ENCODE measurements at places on chromosomes 1 and 21.

GRCh38 chr1:67126111-67126746, 8.5 kb downstream of the C1orf141 start:
- DNase-seq: peak; percentile 19

GRCh38 chr1:232463225-232463624, 166.7 kb downstream of the SIPA1L2 start:
- no peak for DNase-seq

- no peak for DNase-seq
These were observed 76.3 kb downstream of the KRTAP19-8 start for GRCh38 chr21:30962013-30962412.

DNA sequence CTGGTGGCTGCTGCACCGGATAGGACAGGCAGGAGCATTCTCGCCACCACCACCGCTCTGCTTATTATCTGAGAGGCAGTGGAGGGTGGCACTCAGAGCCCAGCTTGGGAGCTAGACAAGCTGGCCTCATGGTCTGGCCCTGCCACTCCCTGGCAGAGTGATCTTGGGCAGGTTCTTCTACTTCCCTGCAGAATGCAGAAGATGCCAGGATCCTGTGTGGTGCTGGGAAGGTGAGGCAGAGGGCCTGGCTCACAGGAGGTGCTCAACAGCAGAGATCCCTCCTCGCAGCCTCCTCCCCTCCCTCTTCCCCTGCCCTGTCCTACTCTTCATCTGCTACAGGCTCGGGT, 60.4 kb downstream of the ARHGEF10L start:
- no peak for DNase-seq

DNA sequence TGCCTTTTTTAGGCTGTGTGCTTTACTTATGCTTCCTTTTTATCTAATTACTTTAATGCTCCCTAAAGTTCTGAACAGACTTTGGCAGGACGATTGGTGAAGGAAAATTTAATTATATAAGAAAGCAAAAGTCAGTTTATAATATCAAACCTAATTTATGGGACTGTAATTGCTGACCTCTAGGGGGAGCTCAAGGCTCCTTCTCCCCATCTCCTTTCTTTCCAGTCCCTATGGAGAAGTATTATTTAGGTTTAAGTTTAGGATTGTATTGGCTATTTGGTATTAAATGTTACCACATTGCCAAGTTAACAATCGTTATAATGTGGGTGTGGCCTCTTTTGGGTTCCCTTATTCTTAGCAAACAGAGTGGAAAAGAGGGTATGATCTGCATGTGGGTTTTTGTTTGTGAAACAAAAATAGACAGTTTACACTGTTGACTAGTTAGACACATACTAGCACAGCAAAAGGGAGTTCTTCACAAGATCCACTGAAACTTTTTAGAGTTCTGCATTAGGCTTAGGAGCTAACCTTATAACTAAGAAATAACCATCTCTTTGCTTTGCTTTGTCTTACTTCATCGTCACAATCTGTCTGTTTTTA, 48.2 kb upstream of the TNFSF4 start:
- DNase-seq: peak; percentile 64

DNA sequence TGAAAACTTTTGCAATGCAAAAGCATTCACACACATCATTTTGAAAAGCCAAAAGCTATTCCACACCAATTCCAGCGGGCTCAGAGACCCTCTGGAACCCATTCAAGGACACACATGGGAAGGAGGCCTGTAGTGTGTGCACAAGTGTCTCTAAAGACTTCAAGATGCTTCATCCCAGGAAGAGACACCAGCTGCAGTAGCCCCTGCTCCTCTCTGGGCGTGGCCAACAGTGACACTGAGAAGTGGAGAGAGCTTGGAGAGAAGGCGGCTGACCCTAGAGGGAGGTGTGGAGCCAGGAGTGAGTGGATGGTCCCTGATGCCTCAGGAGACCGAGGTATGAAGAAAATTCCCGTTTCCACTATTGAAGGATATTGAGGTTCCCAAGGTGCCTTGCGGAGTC, 14.9 kb upstream of the TNNI1 start:
- DNase-seq: peak; percentile 81

DNA sequence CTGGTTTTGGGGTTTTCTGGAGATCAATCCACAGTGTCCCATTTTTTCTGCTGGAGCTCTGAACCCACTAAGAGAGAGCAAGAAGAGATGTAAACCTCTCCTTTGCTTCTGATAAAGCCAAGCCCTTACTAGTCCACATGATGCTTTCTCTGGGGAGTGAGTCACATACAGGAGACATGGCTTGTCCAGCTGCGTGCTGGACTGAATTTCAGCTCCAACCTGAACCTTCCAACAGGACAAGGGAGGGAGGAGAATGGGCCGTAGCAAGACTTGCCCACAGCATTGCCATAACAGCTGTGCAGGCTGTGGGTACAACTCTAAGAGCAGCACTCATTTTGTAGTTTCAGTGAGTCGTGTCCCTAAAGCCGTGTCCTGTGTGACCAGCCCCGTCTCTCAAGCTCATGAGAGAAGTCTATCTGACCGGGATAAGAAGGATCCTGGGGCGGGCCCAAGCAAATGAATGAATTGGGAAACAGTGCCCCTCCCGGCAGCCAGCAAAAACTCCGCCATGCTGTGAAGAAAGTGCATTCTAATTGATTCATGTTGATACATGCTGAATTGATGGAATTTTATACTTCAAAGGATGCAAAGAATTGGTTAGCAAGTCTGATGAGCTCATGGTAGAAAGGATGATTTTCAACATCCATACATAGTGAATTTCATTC, 195.2 kb downstream of the GABPA start:
- peak; percentile 53 for DNase-seq

GRCh38 chr1:40531381-40532061, at the start of gene ZNF684:
ZNF684 (plus strand) TSS chr1:40531637; CDS start chr1:40533167, 1,530 bp downstream.
- peak; percentile 90 for DNase-seq

GRCh38 chr21:24280596-24280995, 1326.7 kb downstream of the MRPL39 start:
- DNase-seq: no peak

- DNase-seq: no peak
These were observed 11.7 kb upstream of the ARHGAP29 start for GRCh38 chr1:94248956-94249688.

DNA sequence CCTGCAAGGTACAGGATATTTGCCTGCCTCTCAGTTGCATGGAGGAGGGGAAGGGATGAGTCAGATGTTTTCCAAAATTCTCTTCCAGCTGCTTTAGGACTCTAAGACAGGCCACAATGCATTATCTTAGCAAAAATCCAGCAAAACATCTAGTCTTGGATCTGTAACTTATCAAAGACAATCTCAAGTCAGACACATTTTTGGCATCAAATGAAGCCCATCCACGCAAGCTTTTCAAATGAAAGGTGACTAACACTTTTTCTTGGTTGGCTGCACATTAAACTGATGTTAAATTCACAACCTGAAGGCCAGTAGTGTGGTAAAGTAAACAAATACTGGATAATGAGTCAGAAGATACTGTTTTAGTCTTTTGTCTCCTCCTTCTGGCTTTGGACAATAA, 21.3 kb downstream of the FAM78B start:
- DNase-seq: no peak

- no peak for DNase-seq
These were observed 44.6 kb downstream of the TOR3A start for GRCh38 chr1:179126338-179127060.

- no peak for DNase-seq
These were observed 25.7 kb downstream of the TESK2 start for GRCh38 chr1:45465277-45465676.

DNA sequence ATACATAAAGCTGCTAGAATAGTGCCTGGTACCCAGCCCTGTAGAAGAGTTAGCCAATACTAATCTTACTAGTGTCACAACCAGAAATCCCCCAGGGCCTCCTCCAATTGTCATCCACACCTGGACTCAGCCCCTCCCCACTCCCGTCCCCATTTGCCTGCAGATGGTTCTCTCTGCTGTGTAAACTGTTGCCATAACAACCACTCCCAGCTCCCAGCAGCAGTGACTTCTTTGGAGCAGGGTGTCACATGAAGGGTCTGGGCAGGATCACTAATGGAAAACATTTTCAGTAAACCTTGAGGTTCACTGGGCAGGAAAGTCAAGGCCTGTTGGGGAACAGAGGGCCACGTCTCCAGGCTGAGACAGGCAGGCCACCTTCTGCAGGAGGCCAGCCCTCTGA, 126.0 kb upstream of the IPO9 start:
- peak; percentile 83 for DNase-seq

DNA sequence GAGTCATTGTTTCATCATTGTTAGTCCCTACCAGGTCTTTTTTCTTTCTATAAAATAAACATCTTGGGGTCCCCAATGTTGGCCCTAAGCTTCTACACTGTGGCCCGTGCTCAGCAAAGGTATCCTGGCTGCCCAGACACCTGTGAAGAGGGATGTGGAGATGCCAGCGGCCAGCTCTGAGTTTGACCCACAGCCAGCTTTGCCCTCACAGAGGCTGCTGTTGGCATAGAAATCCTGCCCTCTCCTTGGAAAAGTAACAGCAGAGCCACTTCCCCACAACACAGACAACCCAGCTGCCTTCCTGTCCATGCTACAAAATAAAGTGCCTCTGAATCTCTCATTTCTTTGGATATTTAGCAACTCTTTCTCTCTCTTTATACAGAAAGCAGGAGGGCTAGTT, 6.0 kb downstream of the TRIM62 start:
- DNase-seq: peak; percentile 3

- DNase-seq: no peak
These were observed 43.5 kb upstream of the MROH9 start for GRCh38 chr1:170891872-170892271.

- no peak for DNase-seq
These were observed 12.8 kb upstream of the IFI44L start for GRCh38 chr1:78607334-78607927.

- no peak for DNase-seq
These were observed 301.7 kb downstream of the OMA1 start for GRCh38 chr1:58244872-58245271.

- no peak for DNase-seq
These were observed 6.7 kb downstream of the RPL5 start for GRCh38 chr1:92838519-92838918.

DNA sequence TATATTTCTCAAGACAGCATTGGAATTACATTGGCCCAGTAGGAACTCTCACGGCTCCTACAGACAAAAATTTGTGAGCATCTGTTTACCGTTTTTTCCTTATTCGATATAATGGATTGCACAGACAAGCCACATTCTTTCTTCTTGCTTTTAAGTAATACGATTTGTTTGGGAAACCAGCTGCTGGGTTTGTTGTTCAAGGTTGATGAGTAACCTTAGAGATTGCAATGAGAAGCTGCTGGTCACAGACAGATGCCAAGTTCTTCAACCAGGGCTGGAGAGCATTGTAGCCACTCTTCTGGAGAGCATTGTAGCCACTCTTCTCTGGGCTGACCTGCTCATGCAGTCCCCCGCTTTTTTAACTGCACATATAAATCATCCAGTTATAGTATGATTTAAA, 1.4 kb upstream of the MIA3 start:
- no peak for DNase-seq

GRCh38 chr21:43318841-43319781, 107.8 kb downstream of the SIK1 start:
- DNase-seq: no peak

GRCh38 chr1:90007979-90008404, 13.1 kb downstream of the ZNF326 start:
- DNase-seq: no peak

DNA sequence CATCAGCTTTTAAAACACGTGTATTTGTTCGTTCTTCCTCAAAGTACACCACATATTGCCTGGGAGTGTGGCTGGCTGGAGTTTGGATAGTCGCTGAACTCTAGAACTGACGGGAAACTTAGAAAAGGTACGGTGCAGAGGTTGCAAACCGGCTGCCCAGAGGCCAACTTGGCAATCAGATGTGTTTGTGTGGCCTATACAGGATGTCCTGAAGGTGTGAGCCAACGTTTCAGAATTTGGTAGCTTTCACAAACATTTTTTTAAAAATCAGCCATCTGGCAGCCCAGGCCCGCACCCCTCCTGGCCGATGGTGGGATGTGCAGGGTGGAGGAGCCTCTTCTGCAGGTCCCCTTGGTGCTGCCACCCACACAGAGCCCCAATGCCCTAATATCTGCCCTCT, 73.6 kb upstream of the SLC25A33 start:
- DNase-seq: peak; percentile 17

GRCh38 chr1:235990330-235990795, 74.5 kb downstream of the NID1 start:
- no peak for DNase-seq

GRCh38 chr1:86552376-86552775, 5.5 kb downstream of the CLCA4 start:
- peak; percentile 8 for DNase-seq

DNA sequence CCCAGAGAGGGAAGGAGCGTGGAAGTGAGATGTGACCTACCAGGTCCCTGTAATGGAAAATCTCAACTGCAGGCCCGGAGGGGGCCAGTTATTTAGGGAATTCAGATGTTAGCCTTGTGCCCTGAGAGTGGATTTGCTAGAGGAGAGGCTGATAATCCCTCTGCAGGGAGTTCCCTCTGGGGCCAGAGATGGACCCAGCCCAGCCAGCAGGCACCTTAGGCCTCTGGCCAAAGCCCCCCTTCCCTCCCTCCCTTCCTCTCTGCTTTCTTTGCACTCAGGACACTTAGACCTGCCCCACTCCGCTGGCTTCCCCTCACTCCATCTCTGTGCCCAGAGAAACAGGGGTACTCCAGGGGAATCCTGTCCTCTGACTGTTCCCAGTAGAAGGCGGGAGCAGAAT, 1.5 kb upstream of the ATP1A2 start:
- DNase-seq: peak; percentile 73

GRCh38 chr1:33367485-33368405, 46.8 kb upstream of the A3GALT2 start:
- DNase-seq: peak; percentile 95

GRCh38 chr1:49356594-49356993, 579.9 kb upstream of the BEND5 start:
- DNase-seq: no peak

GRCh38 chr1:233240829-233241682, 54.5 kb downstream of the PCNX2 start:
- peak; percentile 32 for DNase-seq

DNA sequence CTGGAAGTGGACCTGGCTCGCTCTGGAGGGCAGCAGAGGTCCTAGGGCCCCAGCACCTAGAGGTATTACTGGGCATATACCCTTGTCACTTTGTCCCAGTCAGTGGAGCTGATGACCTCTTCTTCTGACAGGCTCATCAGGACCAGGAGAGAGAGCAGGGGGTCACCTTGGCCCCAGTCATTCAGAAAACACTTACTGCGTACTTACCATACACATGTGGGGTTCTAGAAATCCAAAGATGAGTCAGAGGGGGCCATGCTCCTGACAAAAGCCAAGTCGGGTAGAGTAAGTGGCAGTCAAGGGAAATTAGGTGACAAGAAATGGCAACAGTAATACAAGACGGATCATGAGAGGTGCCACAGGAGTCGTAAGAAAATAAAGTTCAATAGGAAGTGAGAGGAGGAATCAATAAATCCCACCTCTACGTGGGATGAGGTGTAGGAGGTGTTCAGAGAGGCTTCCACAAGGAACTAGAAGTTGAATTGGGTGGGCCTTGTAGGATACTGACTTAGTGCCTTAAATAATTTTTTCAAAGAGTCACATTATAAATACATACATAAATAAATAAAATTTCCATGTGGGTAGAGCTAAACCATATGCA, 6.8 kb downstream of the KCNC4 start:
- no peak for DNase-seq
